ENCODE measurements at places on chromosomes 7 and 10.

DNA sequence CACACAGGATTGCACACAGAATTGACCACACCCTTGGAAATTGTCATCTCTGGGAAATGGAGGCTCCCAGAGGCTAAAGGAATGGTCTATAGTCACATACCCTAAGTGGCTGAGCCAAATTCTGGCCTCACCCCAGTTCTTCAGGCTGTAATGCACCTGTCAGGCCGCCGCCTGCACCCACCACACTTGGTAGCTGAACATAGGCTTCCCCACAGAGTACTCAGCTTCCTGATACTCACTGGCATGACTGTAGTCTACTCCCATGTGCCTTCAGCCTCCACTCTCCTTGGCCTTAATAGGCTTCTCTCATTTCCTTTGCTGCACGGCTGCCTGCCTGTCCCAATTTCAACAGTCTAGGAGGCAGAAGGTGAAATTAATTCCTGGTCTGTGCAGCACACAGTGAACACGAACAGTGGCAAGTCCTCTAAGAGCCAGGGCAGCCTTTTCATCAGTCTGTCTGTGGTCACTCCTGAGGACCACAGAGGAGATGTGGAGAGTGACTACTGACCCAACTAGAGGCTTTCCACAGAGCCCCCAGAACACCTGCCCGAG is 42.5 kb downstream of the NUDCD3 start:
- no peak for DNase-seq

DNA sequence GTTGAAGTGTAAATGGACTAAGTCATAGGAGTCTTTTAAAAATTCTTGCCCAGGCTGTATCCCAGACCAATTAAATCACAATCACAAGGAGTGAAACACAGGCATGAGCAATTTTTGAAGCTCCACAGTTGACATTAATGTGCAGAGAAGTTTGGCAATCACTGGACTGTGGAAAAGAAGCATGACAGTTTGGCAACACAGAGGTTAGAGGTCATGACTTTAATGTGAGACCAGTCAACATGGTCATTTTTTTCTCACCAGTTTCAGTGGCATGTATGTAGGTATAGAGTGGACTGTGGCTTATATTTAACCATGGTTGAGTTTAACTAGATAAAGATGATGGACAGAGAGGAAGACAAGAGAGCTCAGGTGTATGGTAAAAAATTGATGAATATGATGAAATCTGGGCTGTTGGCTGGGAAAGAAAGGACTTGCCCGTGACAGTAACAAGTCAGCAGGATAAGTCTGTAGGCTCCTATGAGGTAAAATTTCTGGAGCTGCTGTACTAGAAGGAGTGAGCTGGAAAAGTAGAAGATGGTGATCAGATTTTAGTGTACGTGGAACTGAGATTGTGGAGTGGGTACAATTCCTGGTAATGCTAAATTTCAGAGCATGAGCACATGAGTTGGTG is 432.2 kb upstream of the GHITM start:
- DNase-seq = no peak

GRCh38 chr7:35019801-35020200 is 17.5 kb downstream of the DPY19L1 start:
- DNase-seq = no peak

DNA sequence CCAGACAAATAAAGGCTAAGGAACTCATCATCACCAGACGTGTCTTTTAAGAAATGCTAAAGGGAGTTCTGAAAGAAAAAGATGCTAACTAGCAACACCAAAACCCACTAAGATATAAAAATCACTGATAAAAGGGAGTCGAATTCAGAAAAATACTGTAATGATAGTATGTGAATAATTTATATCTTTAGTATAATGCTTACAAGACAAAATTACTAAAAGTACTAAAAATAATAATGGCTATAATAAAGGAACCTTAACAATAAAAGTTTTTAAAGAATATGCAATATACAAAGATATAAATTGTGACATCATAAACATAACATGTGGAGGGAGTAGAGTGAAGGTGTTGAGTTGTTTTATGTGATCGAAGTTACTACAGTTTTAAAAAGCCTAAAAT is 28.3 kb downstream of the HPSE2 start:
- DNase-seq = no peak

- DNase-seq = peak; percentile 83
These were observed 10.4 kb upstream of the EIF3A start for GRCh38 chr10:119090968-119091367.

- peak; percentile 24 for DNase-seq
These were observed 99.3 kb upstream of the DDC start for GRCh38 chr7:50664461-50664922.

DNA sequence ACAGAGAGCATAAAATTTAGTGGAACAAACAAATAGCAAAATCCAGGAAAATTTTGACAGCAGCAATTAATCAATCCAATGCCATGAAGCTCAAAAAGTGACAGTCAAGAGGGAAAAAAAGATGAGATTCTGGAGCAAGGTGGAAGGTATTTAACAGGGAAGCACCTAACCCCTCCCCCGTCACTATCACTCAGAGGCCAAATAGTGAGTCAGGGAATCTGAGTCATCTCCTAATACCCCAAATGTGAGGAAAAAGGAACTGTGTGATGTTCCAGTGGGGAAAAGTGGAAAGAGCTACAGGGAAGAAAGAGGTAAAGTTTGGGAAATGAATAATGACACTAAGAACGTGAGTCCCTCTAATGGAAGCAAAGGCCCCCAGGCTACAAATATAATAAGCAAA is 113.2 kb upstream of the PHF14 start:
- DNase-seq = no peak

GRCh38 chr7:116499168-116500077 is at the start of gene CAV2:
Gene CAV2, plus strand, starts transcription at chr7:116499738. Its CDS starts 44 bp downstream, at chr7:116499782.
- no peak for DNase-seq

GRCh38 chr10:107126512-107127065 is 37.9 kb downstream of the SORCS1 start:
- DNase-seq = no peak

DNA sequence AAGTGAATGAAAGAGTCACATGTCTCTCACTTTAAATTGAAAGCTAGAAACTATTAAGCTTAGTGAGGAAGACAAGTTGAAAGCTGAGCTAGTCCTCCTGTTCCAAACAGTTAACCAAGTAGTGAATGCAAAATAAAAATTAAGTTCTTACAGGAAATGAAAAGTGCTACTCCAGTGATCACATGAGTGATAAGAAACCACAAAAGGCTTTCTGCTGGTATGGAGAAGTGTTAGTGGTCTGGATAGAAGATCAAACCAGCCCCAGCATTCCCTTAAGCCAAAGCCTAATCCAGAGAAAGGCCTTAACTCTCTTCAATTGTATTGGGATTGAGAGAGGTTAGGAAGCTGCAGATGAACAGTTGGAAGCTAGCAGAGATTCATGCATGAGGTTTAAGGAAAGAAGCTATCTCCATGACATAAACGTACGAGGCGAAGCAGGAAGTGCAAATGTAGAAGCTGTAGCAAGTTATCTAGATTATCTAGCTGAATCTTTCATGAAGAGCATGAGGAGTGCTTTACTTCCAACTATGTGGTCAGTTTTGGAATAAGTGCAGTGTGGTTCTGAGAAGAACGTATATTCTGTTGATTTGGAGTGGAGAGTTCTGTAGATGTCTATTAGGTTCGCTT is 261.6 kb downstream of the MDFIC start:
- no peak for DNase-seq

GRCh38 chr7:81990395-81990794 is 220.5 kb upstream of the HGF start:
- DNase-seq = no peak

GRCh38 chr10:79292026-79292766 is 55.1 kb upstream of the PPIF start:
- DNase-seq = no peak

DNA sequence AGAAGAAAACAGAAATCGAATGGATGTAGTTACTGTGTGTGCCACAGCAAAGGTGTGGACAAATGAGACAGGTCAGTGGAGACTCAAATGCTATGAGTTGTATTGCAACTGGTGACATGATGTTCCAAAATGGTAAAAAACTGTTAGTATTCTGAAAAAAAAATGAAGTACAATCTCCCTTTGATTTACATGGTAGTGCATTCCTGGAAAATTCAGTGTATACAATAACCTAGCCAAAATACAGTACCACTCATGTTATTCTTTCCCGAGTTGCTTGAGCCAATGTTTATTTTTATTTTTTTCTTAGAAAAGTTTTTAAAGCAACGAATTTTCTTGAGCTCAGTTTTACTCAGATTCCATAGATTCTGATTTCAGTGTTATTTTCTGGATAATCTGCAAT is 47.7 kb upstream of the ODAD2 start:
- DNase-seq = no peak

GRCh38 chr10:122648599-122649428 is 50.8 kb downstream of the C10orf120 start:
- DNase-seq = peak; percentile 10

DNA sequence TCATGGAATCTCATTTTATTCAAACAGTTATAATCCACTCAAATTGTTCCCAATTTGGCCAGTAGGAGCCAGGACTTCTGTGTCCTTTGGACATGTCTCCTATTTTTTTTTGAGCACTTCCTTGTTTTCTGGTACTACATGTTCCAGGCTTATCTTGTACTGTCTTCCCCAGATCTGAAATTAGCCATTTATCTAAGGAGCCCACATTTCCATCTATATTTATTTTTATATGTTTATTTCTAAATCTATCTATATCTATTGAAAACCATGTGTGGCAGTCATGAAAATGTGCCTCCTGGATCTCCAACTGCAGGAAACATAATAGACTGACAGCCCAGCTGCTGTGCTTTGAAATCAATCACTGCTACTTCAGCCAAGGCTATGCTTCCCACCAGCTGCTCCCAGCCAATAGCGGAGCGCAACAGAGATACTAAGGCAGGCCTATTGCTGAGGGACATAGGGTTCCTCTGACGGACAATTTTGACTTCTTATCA is 147.1 kb downstream of the LRRC4 start:
- no peak for DNase-seq

DNA sequence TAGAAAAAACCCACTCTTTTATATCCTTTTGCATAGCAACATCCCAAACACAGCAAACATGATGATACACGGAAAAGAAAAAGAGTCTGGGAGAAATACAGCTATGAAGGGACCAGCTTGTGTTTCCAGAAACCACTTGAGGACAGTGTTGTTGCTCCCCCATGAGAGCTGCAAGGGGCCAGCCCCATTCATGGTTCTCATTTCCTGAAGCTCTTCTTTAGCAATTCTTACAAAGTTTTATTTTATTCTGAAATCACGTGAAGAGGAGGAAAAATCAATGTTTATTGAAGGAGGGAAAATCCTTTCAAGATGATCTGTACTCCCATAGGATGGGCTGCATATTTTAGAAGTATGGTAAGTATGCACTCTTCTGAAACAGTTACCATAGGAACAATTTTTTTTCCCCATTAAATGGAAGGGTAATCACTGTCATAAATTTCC is 17.5 kb upstream of the PRTFDC1 start:
- no peak for DNase-seq

DNA sequence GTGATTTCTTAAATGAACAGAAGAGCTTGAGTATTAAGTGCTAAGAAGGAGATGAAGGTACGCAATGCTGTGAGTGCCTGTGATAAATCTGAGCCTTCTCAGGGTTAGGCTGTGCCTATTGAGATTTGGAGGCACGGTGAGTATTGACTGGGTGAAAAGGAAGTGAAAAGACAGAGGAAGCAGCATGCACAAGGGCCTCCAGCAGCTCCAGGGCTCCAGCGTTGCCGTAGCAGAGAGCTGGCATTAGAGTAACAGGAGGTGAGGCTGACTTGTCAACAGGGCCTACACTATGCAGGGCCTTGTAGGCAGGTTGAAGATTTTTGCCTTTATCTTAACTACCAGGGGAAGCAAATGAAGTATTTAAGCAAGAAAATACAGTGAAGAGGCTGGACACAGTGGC is 54.1 kb upstream of the PDCD4 start:
- no peak for DNase-seq

GRCh38 chr10:63115732-63116383 is 17.3 kb upstream of the NRBF2 start:
- no peak for DNase-seq

GRCh38 chr10:74047304-74047703 is 49.4 kb downstream of the VCL start:
- no peak for DNase-seq

DNA sequence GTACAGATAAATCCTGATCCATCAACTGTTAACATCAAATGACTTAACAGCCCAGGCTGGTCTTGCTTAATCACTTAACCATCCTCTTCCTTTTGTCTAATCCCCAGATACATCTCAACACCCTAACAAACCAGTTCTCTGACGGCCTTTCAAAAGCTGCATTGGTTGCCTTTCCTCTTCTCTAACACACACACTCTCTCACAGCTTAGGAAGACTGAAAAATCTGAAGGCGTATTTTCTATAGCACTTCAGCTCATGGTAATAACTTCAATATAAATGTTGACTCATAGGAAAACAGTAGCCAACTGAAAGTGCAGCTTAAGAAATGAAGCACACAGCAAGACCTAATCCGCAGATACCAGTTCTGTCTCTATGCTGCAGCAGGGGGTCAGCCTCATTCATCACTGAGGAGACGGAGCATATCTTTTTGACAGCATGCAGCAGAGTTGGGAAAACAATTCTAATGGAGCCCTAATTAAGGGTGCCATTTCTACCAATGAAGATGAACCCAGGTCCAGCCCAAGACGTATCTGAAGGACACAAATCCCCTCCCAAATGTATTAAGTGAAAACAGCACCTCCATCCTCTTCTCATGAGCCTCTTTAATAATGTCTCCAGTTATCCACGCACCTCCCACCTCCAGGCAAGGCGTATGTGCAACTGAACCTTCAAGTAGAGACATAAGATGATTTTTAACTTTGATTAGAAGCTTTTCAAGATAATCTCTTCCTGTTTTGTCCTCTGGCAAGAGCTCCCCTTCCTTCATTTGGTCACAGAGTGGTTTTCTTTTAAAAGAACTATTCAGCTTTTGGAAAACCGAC is 211.7 kb upstream of the NFE2L3 start:
- no peak for DNase-seq

- DNase-seq = peak; percentile 63
These were observed at the start of gene PRKAG2 for GRCh38 chr7:151876899-151877777. Gene PRKAG2, minus strand, starts transcription at chr7:151877115. Its CDS starts 495 bp downstream, at chr7:151876620.

DNA sequence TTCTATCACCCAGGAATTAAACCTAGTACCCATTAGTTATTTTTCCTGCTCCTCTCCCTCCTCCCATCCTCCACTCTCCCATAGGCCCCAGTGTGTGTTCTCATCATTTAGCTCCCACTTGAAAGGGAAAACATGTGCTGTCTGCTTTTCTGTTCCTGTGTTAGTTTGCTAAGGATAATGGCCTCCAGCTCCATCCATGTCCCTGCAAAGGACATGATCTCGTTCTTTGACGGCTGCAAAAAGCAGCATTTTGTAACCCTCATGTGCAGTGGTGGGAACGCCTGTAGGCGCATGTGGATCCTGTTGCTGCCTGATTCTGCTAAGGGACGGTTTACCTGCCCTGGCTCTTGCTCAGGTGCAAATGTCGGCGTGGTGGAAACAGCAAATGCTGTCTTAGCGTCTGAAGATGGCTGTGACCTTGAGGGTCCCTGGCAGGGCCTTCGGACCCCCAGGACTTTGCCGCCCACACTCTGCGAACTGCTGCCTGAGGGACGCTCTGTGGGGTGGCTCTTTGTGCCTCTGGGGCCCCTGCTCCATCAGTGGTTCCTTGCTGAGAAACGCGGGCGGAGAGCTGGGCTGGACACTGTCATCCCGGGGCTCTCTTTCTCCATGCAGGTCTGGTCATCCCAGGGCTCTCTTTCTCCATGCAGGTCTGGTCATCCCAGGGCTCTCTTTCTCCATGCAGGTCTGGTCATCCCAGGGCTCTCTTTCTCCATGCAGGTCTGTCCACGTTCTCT is 5.6 kb upstream of the MTG1 start:
- DNase-seq = no peak

- no peak for DNase-seq
These were observed 391.4 kb downstream of the TNS3 start for GRCh38 chr7:47190462-47190861.

GRCh38 chr7:38120076-38120475 is 58.0 kb upstream of the STARD3NL start:
- no peak for DNase-seq

GRCh38 chr7:151630851-151631569 is 111.3 kb upstream of the RHEB start:
- no peak for DNase-seq
